ENCODE measurements at places on chromosomes 5 and 9.

DNA sequence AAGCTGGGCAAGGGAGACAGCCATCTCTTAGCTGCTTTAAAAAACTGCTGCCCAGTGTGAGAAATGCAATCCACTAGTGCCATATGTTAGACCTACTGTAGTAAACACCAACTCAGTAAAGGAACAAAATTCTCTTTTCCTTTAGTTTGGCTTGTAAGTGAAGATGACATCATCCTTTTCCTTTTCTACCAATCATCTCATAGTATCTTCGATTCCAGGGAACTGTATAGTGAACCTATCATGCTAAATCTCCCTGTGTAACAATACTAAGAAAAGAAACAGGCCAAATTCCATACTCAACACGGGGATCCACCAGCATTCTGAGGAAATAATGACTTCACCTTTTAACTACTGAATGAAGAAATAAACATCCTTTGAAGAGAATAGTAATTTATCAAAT is 100.1 kb downstream of the RAPGEF6 start:
- DNase-seq = no peak

DNA sequence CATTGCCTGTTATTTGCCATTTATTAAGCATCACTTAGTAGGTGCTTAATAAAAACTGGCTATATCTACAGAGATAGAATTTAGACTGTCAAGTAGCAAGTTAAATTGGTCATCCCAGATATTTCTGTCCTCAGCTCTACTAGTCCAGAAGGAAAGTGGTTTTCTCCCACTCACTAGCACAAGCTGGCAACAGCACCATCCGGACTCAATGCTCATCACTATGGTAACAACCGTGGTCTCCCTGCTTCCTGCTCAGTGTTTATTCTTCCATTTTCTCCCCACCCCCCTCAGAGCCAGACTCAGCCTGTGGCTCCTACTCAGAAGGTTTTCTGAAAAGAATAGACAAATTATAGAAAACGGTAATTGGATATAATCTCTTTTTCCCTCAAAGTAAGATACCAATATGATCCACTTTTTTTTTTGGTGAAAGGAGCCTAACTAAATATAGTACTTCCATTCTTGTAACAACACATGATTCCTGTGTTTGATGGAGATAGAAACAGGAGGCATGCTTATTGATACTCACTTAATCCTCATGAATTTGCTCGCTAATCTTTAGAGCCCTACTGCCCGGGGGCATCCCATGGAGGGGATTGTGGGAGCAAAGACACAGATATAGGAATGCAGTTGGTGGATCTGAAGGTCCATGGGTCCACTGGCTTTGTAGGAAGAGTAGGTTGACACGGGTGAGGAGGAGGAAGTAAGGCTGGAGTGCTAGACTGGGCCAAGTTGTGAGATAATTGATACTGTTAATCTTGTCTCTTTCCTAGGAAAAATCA is 191.4 kb downstream of the MAN2A1 start:
- DNase-seq = no peak

DNA sequence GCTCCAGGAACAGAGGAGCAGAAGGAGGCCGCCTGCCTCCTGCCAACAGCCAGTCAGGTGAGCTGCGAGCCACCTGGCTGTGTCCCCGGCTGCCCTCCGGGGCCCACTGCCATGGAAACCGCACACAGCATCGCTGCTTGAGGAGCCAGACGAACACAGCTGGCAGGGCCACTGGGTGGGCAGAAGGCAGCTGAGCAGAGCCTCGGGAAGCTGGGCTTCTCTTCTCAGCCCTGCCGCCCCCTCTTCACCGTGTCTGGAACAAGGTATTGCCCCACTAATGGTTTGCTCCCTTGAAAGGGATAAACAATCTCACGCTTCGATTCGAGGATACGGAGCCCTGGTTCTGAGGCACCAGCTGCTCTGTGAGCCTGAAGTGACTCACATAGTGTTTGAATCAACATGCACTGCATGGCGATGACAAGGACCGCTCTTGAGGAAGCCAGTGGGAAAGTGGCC is 63.7 kb upstream of the RUFY1 start:
- no peak for DNase-seq

- DNase-seq = no peak
These were observed 286.2 kb downstream of the ACTL7B start for GRCh38 chr9:108569624-108570023.

GRCh38 chr5:149441986-149442385 is 62.9 kb upstream of the IL17B start:
- DNase-seq = no peak

- DNase-seq = no peak
These were observed 24.3 kb downstream of the S100Z start for GRCh38 chr5:76874088-76874581.

GRCh38 chr9:95953986-95954385 is 78.5 kb downstream of the ERCC6L2 start:
- DNase-seq = no peak

DNA sequence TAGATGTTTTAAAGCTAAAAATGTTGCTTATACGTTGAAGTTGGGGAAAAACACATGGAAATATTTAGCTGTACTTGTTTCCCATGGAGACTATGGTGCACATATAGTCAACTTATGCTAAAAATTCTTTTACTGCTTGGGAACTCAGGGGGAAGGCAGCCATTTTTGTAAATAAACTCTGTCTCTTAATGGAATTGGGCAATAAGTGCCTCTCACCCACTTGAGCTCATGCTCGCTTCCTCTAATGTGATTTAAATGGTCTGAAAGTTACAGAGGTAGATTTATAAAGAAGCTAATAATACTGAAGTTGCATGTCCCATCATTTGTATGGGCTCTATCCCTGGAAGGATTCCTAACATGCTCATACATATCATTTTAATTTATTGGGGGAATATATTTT is 523.8 kb downstream of the RASEF start:
- no peak for DNase-seq

DNA sequence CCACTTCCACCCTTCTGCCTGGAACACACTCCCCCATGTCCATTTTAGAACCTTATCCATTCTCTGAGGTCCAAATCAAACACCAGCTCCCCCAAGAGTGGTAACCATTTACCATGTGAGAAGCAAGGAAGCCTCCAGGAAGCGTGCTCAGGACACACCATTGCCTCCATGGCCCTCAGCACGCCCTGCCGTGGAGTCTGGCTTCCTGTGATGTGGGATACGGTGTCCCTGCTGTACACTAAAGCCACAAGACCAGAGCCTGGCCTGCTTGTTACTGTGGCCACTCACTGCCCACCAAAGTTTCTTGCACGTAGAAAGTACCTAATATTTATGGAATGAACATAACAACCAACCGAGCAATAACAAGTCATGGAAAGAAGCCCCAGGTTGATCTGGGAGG is 151.7 kb downstream of the SEMA5A start:
- DNase-seq = no peak

GRCh38 chr5:8767746-8768145 is 778.1 kb downstream of the SEMA5A start:
- DNase-seq = no peak

DNA sequence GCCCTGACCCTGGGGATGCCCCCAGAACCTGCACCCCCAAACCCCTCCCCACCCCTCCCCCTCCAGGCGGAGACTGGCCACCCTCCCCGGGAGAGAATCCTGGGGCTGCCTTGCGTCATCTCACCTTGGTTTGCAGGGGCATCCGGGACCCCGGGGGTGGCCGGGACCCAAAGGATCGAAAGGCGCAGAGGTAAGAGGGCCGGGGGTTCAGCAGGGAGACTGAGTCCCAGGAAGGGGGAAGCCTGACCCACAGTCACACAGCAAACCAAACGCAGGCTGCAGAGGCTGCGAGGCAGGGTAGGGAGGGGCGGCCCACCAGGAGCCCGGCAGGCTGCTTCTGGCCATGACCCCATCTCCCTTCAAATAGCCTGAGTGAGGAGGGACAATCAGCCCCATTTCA is 33.8 kb upstream of the ORM1 start:
- peak; percentile 13 for DNase-seq

- DNase-seq = no peak
These were observed 17.8 kb downstream of the SH3TC2 start for GRCh38 chr5:149045089-149045460.

DNA sequence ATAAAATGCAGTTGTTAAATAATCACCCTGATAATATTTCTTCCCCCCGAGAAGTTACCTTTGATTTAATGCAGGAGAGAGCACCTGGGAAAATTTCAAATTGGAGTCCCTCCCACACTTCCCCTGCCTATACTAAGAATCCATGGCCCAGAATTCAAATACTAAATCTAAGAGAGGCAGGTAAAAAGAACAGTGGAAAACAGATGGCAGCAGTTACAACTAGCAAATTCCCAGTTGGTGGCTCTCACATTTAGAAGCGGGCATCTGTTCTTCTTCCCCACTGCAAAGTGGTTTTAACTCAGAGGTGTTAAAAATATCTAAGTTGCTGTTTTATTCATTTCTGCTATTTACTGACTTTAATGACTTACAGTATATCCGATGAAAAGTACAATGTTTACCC is 210.4 kb upstream of the ELAVL2 start:
- DNase-seq = no peak

- no peak for DNase-seq
These were observed 15.0 kb downstream of the FER start for GRCh38 chr5:108762660-108763059.

GRCh38 chr5:88675708-88676636 is 207.0 kb downstream of the MEF2C start:
- no peak for DNase-seq

DNA sequence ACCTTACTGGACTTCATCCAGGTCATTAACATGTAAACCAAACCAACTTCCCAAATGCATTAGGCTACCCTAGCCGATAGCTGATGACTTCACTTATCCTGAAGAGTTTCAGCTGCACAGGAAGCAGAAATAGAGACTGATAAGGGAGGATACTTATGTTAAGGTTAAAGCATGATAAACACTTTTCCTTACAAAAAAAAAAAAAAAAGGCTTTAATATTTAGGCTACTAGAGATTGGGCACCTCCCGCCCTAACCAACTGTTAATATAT is 1.6 kb upstream of the MEF2C start:
- no peak for DNase-seq

DNA sequence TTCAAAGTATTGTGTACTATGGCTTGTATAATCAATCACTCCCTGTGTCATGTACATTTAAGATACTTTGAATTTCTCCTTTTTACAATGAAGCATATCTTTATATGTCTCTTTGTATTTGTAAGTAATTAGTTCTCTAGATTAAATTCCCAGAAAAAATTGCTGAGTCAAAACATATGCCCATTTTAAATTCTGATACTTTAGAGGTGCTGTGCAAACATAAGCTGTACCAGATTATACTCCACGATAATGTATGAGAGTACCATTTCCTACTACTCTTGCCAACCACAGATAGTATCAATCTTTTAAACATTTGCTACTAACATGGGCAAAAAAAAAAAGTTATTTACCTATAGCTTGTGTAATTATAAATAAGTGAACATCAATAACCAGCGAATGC is 18.3 kb downstream of the DCAF10 start:
- no peak for DNase-seq

DNA sequence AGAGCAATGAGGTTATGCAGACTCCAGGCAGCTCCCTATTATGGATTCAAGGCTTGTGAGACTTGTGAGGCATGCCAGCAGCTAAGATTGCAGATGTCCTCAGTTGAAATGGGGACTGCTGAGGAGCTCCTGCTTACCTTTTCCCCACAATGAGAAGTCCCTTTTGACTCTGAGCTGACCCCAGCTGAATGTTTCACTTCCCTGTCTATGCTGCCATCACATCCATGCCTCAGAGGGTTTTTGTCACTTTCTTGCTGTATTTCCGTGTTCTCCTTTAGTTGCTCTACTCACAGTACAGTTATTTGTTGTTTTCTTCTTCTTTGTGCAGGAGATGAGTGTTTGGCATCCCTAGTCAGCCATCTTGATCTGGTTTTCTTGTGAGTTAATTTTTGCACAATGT is 18.8 kb upstream of the OR2S2 start:
- no peak for DNase-seq

GRCh38 chr9:81976351-81976750 is 12.2 kb upstream of the SPATA31D1 start:
- no peak for DNase-seq
